ENCODE measurements at places on chromosomes 7 and 10. TPM values are rescaled to one million over a fixed set of nuclear protein-coding genes. Genes with fewer than 3 reads are reported as not detected.

DNA sequence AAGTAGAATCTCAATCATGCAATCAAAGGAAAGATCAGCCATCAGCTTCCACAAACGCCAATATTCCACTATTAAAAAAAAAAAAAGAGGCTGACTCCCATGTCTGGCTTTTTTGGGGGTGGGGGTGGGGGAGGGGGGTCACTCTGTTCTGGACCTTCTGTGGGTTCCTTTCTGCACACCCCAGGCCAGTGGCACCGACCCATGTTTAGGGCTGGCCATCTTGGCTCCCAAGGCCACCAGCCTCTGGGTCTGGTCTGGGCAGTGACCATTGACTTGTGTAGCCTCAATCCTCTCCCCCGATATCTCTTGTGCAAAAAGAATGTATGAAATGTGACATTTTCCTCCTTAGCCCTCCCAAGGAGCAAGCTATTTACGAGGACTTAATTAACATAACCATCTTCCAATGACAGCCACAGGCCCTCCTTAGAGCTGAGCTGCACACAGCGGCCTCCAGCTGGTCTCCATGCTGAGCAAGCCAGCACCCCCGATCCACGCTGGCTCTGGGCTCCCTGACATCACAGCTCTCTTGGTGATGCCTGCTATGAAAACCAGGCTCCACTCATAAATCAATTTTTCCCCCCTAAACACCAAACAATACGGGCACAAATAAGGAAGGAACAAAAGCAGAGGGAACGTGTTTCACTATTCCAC, 100.1 kb downstream of the ZRANB1 start:
- DNase-seq: no peak

The CYP2C18 gene
- total RNA-seq: not detected

DNA sequence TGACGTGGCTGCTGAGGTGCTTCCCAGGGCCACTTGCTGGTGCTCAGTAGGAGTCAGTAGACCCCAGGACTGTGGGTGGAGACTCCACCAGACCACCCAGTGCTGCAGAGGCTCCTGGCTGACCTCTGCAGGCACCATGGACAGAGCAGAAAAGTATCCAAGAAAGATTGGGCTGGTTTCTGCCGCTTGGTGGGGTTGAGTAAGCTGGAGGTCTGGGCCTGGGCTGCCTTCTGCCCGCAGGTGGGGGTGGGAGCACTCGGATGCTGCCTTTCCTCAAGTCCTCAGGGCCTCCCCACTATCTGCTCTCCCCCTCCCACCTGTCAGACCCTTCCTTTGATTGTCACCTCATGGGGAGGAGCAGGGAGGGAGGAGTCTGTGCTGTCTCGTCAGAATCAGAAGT, 91.6 kb downstream of the WDR37 start:
- no peak for DNase-seq

The UCMA gene
- total RNA-seq: not detected

All from IMR-90 (cell line).